ENCODE measurements at places on chromosomes 1 and 21. TPM values are rescaled to one million over a fixed set of nuclear protein-coding genes. Genes with fewer than 3 reads are reported as not detected.
A peak's percentile ranks its signal among the peaks of the same experiment; 100 is the strongest.

CD53 gene
- 10.6 TPM for total RNA-seq

GRCh38 chr1:150176593-150176992, 26.9 kb downstream of the PLEKHO1 start:
- no peak overlapping the region for H3K27ac ChIP-seq
- no peak for DNase-seq
- no peaks in the 10 kb centered on the region for H3K4me1 ChIP-seq
- H3K27me3 ChIP-seq = no peaks in the 10 kb centered on the region
- no peaks in the 10 kb centered on the region for H3K36me3 ChIP-seq
- H3K4me3 ChIP-seq = no peak overlapping the region

DNA sequence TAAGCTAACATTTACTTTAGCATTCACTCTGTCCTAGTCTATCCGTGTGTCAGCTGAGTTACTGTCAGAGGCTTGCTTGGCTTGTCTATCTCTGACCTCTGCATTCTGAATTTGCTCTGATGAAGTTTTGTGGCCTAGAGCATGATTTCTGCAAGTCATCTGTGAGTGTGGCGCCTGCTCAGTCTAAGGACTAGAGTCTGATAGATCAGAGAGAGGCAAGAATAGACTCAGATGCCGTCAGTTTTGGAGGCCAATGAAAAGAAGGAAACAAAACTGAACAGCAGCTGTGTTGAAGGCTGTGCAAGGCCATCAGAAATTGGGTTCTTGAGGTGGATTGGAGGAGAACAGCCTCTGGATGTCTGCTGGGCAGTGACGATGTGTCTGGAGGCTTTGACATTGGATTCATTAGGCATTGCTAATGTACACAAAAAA, 573.1 kb downstream of the USP25 start:
- H3K4me1 ChIP-seq = peaks cover 9% of the 10 kb centered on the region
- peak overlapping the region; percentile 86 for H3K27ac ChIP-seq
- H3K27me3 ChIP-seq = no peaks in the 10 kb centered on the region
- no peak overlapping the region for H3K4me3 ChIP-seq
- no peaks in the 10 kb centered on the region for H3K36me3 ChIP-seq

- H3K27me3 ChIP-seq = no peaks in the 10 kb centered on the region
- H3K4me3 ChIP-seq = peak within 1 kb of the TSS; percentile 81
- DNase-seq = peak; percentile 85
- peaks cover 13% of the 10 kb centered on the region for H3K4me1 ChIP-seq
- H3K36me3 ChIP-seq = no peaks in the 10 kb centered on the region
These were observed at the start of gene UBE2G2 for GRCh38 chr21:44801468-44802395. TSS of gene UBE2G2 (minus strand) at chr21:44801820. CDS start at chr21:44801748, 72 bp downstream.

- H3K4me3 ChIP-seq = no peak overlapping the region
- no peak overlapping the region for H3K27ac ChIP-seq
- H3K4me1 ChIP-seq = no peaks in the 10 kb centered on the region
- H3K36me3 ChIP-seq = no peaks in the 10 kb centered on the region
These were observed 24.8 kb upstream of the PRDM2 start for GRCh38 chr1:13675151-13675651.

KLHDC9 gene
- total RNA-seq = 3.8 TPM

- no peaks in the 10 kb centered on the region for H3K36me3 ChIP-seq
- no peak overlapping the region for H3K27ac ChIP-seq
- H3K4me1 ChIP-seq = peaks cover 10% of the 10 kb centered on the region
- no peak for DNase-seq
These were observed 86.6 kb upstream of the SLC25A33 start for GRCh38 chr1:9452516-9453140.

DNA sequence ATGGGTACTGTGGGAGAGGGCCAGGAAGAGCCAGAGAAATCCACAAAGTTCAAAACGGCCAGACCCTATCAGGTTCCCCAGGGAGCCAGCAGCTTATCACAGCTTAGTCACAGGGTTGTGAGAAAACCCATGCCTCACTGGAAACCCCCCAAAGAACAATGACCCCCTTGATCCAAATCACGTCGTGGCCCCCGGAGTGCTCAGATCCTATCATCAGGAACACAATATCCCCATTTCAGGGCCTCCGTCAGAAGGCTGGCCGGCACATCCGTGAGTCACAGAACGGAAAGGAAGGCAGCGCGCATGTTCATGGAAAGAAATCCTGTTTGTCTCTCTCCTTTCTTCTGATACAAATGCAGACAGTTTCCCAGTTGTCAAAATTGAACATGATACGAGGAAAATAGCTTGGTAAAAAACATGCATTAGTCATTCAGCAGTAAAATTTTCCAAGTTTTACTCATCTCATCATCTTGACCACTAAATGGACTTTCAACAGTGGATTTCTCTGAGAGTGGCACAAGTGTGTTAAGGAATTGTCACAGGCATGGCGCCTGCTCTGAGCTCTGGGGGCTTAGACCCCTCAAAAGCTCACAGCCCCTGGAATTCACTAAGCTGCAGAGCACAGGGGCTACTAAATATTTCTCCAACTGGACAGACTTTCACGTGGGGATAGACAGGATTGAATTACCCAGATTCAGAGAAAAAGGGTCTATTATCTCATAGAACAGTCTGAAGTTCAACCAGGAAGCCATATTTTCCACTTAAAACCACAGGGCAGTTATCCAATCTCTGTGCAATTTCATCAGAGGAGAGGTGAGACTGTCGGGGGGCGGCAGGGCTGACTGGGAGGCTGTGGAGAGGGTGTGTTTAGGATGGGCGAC, 124.8 kb downstream of the RIPK4 start:
- no peaks in the 10 kb centered on the region for H3K4me1 ChIP-seq
- no peaks in the 10 kb centered on the region for H3K36me3 ChIP-seq
- peak overlapping the region; percentile 48 for H3K27ac ChIP-seq
- DNase-seq = peak; percentile 51
- H3K4me3 ChIP-seq = no peak overlapping the region

S100A4 gene
- 188 TPM for total RNA-seq

GRCh38 chr1:234125283-234125682, 220.8 kb downstream of the SLC35F3 start:
- no peaks in the 10 kb centered on the region for H3K27me3 ChIP-seq
- no peak overlapping the region for H3K4me3 ChIP-seq
- no peak overlapping the region for H3K27ac ChIP-seq
- H3K4me1 ChIP-seq = no peaks in the 10 kb centered on the region

MX1 gene
- total RNA-seq = 23.5 TPM

TRPM2 gene
- 3.1 TPM for total RNA-seq

CLCNKB gene
- 0.41 TPM for total RNA-seq

DNA sequence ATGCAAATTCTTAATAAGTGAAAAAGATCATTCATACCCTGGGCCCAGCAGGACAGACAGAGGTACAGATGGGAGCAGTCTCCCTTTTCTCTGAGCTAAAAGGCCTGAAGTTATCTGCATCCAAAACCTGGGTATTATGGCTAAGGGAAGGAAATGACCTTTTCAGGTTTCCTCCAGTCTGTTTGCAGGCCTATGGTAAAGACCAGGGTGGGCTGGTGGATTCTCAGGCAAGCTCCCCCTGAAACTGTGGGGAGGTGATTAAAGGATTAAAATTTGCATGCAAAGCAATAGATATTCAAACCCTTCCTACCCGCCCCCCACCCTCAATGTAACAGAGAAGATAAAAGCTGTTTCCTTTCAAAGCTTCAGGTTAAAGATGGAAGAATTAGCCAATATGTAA, 471.8 kb upstream of the RUNX1 start:
- no peak overlapping the region for H3K27ac ChIP-seq
- no peaks in the 10 kb centered on the region for H3K4me1 ChIP-seq
- H3K36me3 ChIP-seq = no peaks in the 10 kb centered on the region

DNA sequence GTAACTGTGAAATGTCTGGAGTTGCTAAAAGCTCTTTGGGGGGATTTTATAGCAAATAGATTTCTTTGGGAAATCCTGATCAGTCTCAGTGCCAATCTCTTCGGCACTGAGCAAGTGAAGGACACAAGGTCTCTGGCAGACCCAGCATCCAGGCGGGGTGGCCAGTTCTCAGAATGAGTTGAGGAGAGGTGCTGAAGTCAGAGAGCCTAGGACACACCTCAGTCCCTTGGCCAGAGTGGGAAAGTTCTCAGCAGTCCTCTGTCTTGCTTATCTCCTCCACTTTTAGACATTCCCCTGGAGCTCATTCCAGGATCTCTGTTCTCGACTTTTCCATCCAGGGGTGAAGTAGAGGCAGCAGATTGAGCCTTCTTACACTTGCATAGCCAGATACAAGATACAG, 6.7 kb downstream of the HLX start:
- peaks cover 27% of the 10 kb centered on the region for H3K27me3 ChIP-seq
- no peak overlapping the region for H3K4me3 ChIP-seq
- no peak for DNase-seq
- H3K27ac ChIP-seq = no peak overlapping the region

DNA sequence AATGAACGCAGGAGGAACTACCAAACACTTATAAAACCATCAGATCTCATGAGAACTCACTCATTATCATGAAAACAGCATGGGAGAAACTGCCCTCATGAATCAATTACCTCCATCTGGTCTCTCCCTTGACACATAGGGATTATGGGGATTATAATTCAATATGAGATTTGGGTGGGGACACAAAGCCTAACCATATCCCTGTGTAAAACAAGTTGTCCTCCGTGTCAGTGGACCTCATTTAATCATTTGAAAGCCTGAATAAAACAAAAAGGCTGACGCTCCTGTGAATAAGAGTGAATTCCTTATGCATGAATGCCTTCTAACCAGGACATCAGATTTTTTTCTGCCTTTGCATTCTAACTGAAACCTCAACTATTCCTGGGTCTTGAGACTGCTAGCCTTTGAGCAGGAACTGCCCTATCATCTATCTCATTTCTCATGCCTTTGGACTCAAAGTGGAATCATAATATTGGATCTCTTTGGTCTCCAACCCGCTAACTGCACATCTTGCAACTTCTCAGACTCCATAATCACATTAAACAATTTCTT, 648.8 kb downstream of the ADGRL2 start:
- no peak overlapping the region for H3K27ac ChIP-seq
- H3K27me3 ChIP-seq = no peaks in the 10 kb centered on the region
- no peak overlapping the region for H3K4me3 ChIP-seq
- no peak for DNase-seq
- H3K4me1 ChIP-seq = no peaks in the 10 kb centered on the region

HFM1 gene
- total RNA-seq = 25.3 TPM

DNA sequence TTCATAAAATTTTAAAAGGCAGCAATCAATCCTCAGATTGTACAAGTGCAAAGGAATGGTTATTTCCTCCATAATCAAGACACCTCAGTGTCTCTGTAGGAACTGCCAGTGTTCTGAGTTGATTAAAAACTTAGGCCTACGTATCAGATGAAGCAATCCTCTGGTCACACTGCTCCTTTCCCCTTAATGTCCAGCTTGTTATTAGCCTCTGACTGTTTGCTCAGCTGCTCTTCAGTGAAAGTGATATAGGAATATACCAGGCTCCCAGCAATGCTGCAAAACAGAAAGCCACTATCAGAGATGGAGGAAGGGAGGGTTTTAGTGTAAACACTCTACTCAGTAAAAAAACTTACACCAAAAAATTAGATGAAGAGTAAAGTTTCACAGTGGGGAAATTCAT, 49.8 kb downstream of the SLC35D1 start:
- H3K4me1 ChIP-seq = no peaks in the 10 kb centered on the region
- no peaks in the 10 kb centered on the region for H3K36me3 ChIP-seq
- H3K4me3 ChIP-seq = no peak overlapping the region
- DNase-seq = no peak
- H3K27ac ChIP-seq = no peak overlapping the region
- no peaks in the 10 kb centered on the region for H3K27me3 ChIP-seq

DUSP10 gene
- total RNA-seq = 4.2 TPM

SPATA46 gene
- total RNA-seq = not detected

REG4 gene
- not detected for total RNA-seq

ANGPTL1 gene
- 77.8 TPM for total RNA-seq

DNA sequence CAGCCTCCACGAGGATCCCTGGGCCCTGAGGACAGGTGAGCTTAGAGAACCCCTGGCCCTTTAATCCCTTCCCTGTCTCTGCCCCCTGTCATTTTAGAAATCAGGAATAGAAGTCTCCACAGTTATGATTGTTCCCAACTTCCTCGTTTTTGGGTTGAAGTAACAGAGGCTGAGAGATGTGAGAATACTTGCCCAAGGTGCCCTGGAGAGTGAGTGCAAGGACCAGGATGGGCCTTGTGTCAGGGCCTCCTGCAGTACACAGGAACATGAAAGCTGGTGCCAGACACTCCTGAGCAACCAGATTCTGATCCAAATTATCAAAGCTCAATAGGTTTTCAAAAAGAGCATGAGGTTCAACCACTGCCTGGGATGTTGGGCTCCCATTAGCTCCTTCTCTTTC, 10.1 kb downstream of the HLX start:
- peaks cover 56% of the 10 kb centered on the region for H3K27me3 ChIP-seq
- no peak overlapping the region for H3K4me3 ChIP-seq
- no peak for DNase-seq
- no peaks in the 10 kb centered on the region for H3K36me3 ChIP-seq
- H3K27ac ChIP-seq = no peak overlapping the region

LENEP gene
- total RNA-seq = not detected

GRCh38 chr21:33229099-33229783, 497 bp upstream of the IFNAR2 start:
- H3K36me3 ChIP-seq = no peaks in the 10 kb centered on the region
- H3K4me1 ChIP-seq = peaks cover 6% of the 10 kb centered on the region
- DNase-seq = no peak

NPHS2 gene
- total RNA-seq = not detected

DNA sequence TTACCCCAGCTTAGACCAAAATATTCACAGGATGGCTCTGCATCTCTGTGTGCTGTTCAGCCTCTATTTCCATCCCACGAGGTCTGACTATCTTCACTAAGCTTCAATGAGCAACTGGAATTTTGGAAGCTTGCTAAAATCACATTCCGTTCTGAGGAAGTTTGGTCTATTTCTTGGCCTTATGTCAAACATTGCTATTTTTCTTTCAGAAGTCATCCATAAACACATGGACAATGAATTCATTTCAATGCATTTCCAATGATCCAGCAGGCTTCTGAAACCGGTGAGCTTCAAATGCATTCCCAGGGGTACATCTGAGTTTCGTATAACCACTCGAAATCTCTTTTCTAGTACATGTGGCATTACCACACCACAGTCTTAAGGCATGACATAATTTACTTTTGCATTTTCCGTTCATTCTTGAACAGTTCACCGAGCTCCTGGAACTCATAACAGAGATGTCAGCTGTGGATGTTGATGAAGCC, 294.1 kb upstream of the KAZN start:
- H3K4me1 ChIP-seq = no peaks in the 10 kb centered on the region
- H3K4me3 ChIP-seq = no peak overlapping the region
- DNase-seq = peak; percentile 26
- no peak overlapping the region for H3K27ac ChIP-seq
- H3K27me3 ChIP-seq = no peaks in the 10 kb centered on the region
- no peaks in the 10 kb centered on the region for H3K36me3 ChIP-seq

OR2G6 gene
- not detected for total RNA-seq

- H3K4me3 ChIP-seq = no peak overlapping the region
- H3K4me1 ChIP-seq = no peaks in the 10 kb centered on the region
- no peak for DNase-seq
These were observed 471.2 kb upstream of the RUNX1 start for GRCh38 chr21:35520302-35520701.

IL20 gene
- total RNA-seq = not detected

- no peaks in the 10 kb centered on the region for H3K36me3 ChIP-seq
- H3K4me3 ChIP-seq = peak overlapping the region; percentile 37
- peaks cover 6% of the 10 kb centered on the region for H3K4me1 ChIP-seq
- H3K27ac ChIP-seq = peak overlapping the region; percentile 90
These were observed 2.2 kb downstream of the PALMD start for GRCh38 chr1:99648107-99648506.

Data from uterus (tissue), 4 donors.